ENCODE measurements at places on chromosomes 5 and 9.

DNA sequence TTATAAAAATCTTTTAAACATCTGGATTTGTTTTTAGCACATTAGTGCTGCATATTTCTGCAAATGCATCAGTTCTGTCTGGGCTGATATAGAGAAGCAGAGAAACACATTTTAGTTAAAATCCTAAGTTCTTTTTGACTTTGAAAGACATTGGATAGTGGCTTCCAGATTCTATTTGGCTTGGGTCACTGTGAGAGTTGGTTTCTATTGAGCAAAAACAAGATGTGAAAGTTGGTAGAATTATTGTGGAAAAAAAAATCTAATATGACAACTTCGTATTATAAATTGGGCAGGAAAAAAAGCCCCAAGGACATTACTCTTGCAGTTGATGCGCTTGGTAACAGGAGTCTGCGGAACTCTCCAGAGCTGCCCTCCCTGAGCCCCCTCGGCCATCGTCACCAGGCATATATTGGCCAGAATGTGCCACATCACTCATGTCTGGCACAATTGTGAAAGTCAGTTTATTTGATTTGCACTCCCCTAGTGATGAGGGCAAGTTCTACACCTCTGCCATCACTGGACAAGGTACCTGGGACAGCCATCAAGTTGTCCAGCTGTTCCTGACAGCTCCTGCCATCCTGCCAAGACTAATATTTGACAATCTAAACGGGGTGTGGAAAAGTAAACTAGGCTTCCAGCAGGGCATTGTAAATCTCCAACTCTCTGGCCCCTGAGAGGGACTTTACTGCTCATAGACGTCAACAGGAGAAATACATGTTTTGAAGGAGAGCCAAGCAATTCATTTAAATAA, 334.5 kb downstream of the TENT4A start:
- no peak for DNase-seq

- no peak for DNase-seq
Measured at GRCh38 chr5:171776770-171777759, 8.6 kb upstream of the SMIM23 start.

- no peak for DNase-seq
Measured at GRCh38 chr9:34963552-34963951, 5.5 kb downstream of the PHF24 start.

DNA sequence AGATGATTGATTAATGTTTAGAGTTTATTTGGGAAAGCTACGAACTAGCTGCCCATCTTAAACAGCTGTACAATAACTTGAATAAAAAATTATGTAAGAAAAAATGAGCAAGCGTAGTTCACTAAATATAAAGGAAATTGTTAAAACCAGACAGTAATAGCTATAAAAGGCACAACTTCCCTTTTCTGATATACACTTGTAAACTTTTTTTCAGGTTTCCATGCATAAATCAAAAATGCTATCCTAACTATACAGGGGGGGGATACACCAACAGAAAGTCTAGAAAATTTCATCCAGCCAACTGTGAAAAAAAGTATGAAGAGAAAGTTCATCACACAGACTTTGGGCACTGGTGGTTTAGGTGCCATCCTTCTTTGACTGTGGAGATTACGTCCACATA, 122.3 kb downstream of the NR3C1 start:
- DNase-seq, result no peak

DNA sequence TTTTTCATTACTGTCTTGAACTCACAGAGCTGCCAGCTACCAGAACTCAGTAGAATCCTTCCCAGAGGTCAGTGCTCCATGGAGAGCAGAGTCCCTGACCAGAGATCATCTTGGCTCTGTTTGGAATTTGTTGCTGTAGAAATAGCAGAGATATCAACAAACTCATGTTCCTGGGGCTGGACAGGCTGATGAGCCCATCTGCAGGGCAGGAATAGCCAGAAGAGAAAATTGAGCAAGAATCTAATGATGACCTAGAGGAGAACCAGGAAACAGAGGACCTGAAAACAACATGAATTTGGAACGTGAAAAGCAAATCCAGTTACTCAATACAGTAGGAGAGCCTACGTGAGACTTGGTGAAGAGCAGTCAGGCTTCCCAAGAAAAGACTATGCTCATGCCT, 437.8 kb downstream of the PLK2 start:
- DNase-seq, result no peak

DNA sequence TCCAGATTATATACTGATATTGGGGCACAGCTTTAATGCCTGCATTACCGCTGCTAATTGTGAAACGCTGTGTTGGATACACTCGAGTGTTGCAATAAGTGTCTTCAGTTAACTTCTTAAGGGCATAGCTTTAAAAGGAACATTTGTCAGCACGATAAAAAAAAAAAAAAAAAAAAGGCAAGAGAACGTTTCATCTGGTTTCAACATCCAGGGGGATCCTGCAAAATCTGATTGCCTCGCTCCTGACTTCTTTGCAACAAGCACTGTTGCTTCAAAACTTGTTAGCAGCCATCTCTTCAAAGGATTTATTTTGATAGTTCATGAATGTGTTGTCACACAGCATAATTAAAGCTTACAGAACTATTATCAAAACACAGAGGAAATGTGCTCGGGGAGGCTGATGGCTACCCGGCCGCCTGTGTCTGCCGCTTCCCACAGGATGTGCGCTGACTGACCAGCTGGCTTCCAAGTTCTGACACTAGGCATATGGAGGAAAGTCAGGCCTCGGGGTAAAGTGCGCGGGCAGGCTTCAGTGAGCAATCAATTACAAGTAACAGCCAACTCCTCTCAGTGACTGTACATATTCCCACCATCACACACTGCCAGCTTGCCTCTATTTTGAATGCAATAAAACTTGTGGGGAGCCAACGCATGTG, 77.7 kb downstream of the EBF1 start:
- peak; percentile 68 for DNase-seq

- DNase-seq, result no peak
Measured at GRCh38 chr5:53814819-53815218, 254.4 kb downstream of the NDUFS4 start.

GRCh38 chr5:76299592-76299991, 103.5 kb upstream of the IQGAP2 start:
- DNase-seq, result no peak

- DNase-seq, result no peak
Measured at GRCh38 chr5:157266286-157267007, 524 bp downstream of the CYFIP2 start.

GRCh38 chr9:129221979-129222635, 44.0 kb upstream of the IER5L start:
- no peak for DNase-seq

- DNase-seq, result no peak
Measured at GRCh38 chr5:90421136-90421535, 11.6 kb upstream of the CETN3 start.

DNA sequence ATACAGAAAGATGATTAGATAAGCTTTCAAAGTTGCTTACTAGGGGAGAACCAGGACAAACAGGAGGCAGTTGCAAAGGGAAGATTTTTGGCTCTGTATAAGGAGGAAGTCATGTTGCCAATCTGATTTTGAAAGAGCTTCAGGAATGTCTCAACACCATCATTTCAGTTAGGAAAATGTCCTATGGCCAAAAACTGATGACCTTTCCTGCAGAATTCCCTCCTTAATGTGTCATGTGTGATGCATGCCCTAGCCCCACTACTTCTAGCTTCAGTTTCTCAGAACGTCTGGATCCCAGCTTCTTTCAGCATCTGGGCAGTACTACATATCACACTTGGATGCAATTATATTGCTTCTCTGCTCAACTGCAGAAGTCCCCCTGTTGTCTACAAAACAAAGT, 211.5 kb upstream of the NREP start:
- no peak for DNase-seq

- DNase-seq, result no peak
Measured at GRCh38 chr5:178305801-178306200, 73.2 kb upstream of the PHYKPL start.

DNA sequence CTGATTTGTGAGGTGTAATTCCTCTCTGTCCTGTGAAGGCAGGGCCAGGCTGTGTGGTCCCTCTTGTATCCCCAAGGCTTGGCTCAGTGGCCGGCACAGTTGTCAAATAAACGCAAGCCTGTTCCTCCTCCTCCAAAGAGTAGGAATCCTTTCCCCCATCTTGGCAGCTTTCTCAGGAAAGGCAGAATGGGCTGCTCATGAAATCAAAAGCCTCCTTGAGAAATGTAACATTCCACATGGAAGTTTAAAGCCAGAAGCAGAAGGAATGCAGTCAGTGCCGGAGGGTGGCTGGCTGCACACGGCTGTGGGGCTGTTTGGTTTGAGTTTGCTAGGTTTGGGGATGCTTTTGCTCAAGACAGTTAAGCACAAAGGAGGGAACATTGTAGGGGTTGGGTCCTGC, 34.5 kb upstream of the MED10 start:
- no peak for DNase-seq

GRCh38 chr9:71984403-71984802, 73.0 kb downstream of the C9orf85 start:
- no peak for DNase-seq

DNA sequence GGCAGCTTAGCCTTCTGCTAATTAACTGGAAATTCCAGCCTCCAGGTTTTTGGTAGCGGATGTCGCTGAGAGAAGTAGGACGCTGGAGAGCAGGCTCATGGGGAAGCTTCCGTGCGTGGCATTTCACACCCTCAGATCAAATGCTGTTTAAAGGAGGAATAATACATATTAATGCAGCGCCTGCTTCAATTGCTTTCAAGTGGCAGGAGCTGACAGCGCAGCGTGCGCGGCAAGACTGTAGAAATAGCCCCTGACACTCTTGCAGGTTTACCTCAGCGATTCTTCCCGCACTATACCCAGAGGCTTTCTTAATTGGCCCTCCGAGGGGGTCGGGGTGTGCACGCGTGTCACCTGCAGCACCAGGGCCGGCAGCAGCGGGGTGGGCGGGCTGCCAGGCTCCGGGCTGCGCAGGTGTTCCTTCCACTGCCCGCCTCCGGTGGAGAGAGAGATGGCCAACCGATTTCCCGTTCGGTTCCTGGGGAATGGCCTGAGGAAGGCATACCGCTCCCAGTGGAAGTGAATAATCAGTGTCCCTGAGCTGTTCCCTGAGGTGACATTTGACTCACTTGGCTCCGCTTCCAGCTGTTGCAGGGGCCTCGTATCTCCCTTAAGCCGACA, 427.9 kb downstream of the KCTD16 start:
- DNase-seq, result no peak

GRCh38 chr5:148425808-148426207, 42.0 kb downstream of the FBXO38 start:
- DNase-seq, result no peak

GRCh38 chr9:29775491-29775890, 2202.2 kb upstream of the C9orf72 start:
- no peak for DNase-seq

GRCh38 chr9:135471791-135472640, 7.6 kb upstream of the PPP1R26 start:
- no peak for DNase-seq

DNA sequence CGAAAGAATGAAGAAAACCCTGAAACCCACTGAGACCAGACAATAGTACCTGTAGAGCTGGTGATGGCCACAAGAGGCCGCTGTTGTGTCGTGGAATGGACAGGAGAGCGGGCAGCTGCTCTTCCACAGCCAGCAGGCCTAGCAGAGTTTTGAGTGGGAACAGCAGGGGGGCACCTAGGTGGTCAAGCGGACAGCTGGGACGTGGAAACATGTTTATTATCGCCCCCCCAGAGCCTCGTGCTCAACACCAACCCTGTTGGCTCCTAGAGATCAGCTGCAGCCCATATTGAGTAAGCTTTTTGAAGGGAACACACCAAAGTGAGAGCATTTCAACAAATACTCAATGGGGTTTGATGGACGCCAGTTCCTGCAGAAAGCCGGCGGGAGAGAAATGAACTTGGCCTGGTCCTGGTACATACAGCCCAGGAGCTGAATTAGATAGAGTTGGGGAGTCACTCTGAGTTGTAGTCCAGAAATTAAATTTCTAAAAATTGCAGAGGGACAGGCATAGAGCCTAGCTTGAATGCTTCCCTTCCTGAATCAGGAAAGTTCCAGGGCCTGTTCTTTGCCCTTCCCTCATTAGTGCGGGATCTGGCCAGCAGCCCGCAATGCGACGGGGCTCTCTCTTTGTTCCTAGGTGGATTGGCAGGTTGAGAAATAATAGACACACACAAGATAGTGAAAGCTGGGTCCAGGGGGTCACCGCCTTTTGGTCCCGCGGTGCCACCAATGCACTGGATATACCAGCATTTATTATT, 33.8 kb downstream of the MFAP3 start:
- DNase-seq, result peak; percentile 63

GRCh38 chr9:111068383-111068730, 30.1 kb upstream of the LPAR1 start:
- DNase-seq, result no peak

- DNase-seq, result peak; percentile 58
Measured at GRCh38 chr5:56480705-56481427, 247.7 kb upstream of the ANKRD55 start.

DNA sequence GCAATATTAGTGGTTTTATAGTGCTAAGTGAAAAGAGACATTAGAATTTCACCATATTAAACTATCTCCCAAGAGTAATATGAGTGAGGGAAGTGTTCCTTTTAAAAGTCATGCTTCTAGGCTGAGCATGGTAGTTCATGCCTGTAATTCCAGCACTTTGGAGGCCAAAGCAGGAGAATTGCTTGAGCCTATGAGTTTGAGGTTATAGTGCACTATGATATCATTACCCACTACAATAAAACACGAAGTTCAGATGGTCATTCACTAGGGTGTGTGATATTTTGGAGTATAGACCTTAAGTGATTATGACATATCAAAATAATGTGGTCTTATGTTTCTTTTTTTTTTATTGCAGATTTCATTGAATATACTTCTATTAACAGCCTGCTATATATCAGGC, 6.7 kb downstream of the KIF2A start:
- no peak for DNase-seq

DNA sequence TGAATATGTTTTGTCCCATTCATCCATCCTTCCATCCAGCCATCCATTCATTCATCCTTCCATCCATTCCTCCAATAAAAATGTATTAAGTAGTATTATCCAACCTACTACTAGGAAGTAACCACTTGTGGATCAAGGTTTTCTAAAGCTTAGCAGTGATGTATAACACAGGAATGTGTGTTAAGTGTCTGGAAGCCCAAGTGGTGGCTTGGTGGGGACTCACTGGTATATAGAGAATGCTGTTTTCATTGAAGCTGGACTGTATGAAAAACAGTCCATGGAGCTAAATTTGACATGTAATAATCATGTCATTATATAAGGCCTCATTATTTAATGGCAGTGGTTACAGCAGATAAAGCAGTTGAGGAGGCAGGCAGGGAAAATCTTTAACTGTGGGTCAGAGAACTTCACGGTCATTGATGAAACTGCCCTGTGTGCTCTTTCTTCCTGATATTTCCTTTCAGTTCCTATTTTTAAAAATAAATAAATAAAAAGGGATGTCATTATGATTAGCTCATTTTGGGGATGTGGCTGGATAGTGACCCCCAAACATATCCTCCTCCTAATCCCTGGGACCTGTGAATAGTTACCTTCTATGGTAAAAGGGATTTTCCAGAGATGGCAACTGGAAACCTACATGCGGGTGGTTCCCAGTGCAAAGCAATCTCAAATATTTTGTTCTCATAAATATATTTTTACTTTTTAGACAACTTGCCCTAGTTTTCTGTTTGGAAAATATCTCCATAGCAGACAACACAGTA, 82.3 kb downstream of the DAPK1 start:
- no peak for DNase-seq

GRCh38 chr5:17185773-17186172, 31.7 kb upstream of the BASP1 start:
- no peak for DNase-seq

GRCh38 chr9:116144038-116144437, 9.6 kb upstream of the PAPPA start:
- DNase-seq, result no peak

GRCh38 chr5:97422678-97423077, 239.6 kb upstream of the RIOK2 start:
- DNase-seq, result no peak

GRCh38 chr9:79362100-79363081, 209.4 kb upstream of the TLE4 start:
- no peak for DNase-seq

GRCh38 chr5:156981481-156981880, 18.5 kb upstream of the TIMD4 start:
- no peak for DNase-seq
